ENCODE measurements at places on chromosomes 11 and 22.

- DNase-seq, result peak; percentile 5
These were observed 128.4 kb downstream of the OPCML start for GRCh38 chr11:133403900-133404299.

DNA sequence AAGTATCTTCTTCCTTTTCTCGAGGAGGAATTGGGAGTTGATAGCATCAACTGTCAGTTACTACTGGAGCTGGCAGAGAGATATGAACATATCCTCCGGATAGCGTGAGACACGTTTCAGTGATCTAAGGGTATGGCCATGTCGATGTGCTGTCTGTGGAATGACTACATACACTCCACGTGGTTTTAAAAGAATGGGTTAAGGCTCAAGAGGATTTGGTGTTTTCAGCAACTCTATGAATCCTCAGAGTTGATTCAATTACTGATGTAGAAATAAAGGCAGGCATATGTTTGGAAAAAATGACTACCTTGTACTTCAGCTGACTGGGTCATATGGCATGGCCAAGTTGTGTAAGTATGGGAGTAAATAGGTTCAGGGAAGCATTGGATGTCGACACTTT lies 22.9 kb downstream of the MMP13 start:
- DNase-seq, result no peak

- no peak for DNase-seq
These were observed 64.8 kb downstream of the RPUSD4 start for GRCh38 chr11:126146454-126147192.

GRCh38 chr11:15349413-15349812 lies 234.7 kb downstream of the INSC start:
- DNase-seq, result no peak

DNA sequence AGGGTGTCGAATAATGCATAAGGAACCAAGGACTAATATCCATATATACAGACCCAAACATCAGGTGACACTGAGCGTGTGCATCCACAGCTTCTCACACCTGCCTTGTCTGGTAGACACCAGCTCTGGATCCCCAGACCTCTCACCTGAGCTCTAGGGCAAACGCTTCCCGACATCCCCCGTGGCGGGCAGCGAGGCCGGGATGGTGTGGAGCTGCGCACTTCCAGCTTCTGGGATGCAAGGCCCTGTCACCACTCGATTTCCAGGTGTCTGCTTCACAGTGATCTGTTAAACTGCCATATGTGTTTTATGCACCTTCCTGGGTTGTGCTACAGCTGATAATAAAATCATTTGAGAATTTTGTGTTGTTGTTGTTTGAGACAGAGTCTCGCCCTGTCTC lies 15.3 kb upstream of the TREH start:
- no peak for DNase-seq

DNA sequence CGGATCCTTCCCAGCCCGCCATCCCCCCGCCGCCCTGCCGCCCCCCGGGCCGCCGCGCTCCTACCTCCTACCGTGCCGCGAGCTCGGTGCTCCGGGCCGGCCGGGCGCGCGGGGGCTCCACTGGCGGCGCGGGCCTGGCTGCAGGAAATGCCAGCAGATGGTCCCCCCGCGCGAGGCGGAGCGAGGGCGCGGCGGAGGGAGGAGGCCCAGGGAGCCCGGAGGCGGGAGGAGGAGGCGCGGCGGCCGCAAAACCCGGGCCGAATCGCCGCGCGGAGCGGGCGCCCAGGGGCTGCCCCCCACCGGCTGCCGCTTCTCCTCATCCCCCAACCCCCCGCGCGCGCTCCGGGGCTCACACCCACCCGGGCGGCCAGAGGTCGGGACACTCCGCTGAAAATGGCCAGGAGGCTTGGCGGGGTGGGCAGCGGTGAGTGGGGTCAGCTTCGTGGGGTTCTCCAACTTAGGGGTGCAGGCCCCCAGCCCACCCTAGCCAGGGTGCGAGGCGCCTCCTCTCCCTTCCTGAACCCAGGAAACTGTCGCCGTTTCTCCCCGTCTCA lies at the start of gene OSBPL5:
TSS of gene OSBPL5 (minus strand) at position 159 of the 554 bp plus-strand sequence. CDS start 36,162 bp downstream, outside the sequence.
- DNase-seq, result peak; percentile 56

GRCh38 chr11:10453261-10453660 lies 1.8 kb upstream of the AMPD3 start:
- no peak for DNase-seq

DNA sequence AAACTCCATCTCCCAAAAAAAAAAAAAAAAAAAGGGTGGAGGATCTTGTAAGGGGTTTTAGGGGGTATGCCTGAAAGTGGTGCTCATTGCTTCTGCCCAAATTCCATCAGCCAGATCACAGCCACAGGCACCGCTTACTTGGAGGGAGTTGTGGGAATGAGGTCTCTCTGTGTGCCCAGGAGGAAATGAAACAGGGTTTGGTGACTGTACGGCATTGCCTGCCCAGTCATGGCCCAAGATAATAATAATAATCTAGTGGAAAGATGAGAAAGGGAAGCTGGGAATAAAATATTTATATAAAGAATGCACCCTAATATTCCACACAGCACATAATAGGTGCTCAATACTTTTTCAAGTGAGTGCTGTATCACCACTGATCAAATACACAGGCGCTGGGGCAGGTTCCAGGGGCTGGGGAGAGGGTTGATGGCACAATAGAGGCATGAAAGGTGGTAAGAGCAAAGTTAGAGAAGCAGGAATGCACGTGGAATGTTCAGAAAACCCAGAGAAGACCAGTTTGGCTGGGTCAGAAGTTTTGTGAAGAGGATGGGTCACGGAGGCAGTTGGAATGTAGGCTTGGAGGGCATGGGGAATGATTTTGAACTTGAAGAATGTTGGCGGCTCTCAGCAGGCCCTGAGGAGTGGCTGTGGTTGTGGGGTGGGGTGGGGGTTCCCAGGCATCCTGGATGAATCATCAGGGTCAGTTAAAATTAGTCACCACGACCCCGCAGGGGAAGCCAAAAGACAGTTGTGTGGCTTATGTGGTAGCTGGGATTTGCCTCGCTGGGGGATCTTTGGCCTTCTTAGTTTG lies 12.5 kb upstream of the MB start:
- DNase-seq, result no peak

GRCh38 chr11:113006896-113007445 lies 45.8 kb downstream of the NCAM1 start:
- no peak for DNase-seq

DNA sequence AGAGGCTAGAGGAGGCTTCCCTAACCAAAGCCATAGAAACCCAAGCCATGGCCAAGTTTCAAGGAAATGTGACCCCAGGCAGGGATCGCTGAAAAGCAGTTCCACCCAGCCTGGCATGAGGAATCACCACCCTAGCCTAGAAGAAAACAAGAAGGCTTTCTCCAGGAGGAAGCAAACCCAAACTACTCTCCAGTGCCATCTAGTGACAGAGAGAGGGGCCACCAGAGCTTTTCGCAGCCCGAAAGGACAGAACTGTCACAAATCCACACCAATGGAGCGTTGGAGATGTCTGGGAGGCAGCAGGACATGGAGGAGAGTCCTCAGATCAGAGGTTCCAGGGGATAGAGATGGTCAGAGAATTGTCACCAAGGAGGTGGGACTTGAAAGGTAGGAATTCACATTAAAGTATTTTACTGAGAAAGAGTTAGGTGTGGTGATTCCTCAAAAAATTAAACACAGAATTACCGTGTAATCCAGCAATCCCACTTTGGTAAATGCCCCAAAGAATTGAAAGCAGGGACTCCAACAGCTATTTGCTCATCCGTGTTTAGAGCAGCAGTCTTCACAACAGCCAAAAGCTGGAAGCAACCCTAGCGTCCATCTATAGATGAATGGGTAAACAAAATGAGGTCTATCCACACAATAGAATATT lies 67.3 kb upstream of the NUP50 start:
- DNase-seq, result peak; percentile 45

GRCh38 chr22:33057363-33057995 lies 702 bp downstream of the SYN3 start:
- no peak for DNase-seq

GRCh38 chr11:83102834-83103233 lies 31.1 kb upstream of the RAB30 start:
- no peak for DNase-seq

DNA sequence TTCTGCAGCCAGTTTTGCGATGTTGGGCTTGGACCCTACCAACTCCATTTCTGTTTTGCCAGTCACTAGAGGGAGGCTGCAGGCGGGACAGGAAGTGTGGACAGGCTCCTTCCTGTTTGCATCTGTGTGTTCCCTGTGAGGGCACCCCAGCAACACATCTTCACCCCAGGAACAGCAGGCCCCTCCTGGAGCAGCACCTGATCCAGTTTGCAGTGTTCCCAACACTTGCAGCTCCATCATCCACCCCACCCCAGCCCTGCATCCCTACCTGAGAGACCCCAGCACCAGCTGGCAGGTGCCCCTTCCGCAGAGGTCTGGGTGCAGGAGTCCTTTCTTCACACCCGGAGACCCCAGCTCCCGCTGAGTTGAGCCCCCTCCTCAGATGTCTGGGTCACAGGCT lies 7.4 kb upstream of the VSIG10L2 start:
- peak; percentile 30 for DNase-seq

GRCh38 chr22:41780746-41781505 lies 19.6 kb upstream of the CCDC134 start:
- DNase-seq, result peak; percentile 80

- no peak for DNase-seq
These were observed 755.8 kb downstream of the NTM start for GRCh38 chr11:132125988-132126871.

GRCh38 chr11:65506772-65507505 lies 8.1 kb downstream of the MALAT1 start:
- no peak for DNase-seq

- DNase-seq, result no peak
These were observed 103.0 kb downstream of the DBX1 start for GRCh38 chr11:20056950-20057943.

DNA sequence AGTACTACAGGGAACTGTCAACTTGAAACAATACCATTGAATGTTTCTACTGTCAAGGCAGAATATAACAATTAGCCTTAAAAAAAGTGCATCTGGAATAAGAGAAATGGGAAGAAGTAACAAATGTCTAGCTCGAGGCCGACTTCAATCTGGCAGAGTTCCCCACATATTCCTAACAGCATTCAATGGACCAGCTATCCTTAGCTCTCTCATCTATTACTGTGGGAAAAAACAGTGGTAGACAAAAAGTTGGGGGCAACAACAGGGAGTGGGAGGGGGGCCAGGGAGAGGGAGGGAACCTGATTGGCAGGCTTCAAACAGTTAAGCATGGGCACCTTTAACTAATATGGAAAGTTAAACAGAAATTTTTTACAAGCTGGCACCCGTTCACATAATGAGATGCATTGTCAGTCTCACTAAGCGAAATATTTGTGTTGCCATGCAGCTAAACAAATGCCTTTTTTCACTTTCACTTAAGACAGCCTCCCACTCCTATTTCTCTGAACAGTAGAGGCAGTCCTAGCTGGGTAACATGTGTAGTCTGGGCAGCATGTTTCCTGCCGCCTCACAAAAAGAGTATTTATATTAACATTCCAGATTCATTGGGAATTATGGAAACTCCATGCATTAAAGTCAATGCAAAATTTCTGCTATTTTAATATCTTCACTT lies 62.2 kb upstream of the SOX6 start:
- no peak for DNase-seq
